RWPE2 (cell line): ENCODE measurements at places on chromosomes 7 and 10.

- no peak overlapping the region for H3K27ac ChIP-seq
These were observed 4.1 kb upstream of the PRSS1 start for GRCh38 chr7:142745091-142745635.

DNA sequence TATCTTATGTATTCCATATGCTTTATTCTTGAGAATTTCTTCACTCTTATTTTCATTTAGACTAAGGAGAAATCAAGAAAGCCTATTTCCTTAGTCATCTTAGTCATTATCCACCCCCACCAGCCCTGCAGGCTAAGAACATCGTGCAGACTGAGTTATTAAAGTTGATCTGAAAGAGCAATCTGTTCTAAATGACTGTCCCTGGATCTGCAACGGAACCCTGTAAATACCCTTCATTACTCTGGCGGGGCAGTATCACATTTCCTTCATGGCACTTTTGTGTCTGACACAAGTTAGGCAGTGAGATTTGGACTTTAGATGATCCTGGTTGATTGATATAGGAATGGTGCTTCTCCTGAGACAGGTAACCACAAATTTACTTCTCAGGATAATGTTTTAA, 3.5 kb upstream of the MYPN start:
- no peaks in the 10 kb centered on the region for H3K27me3 ChIP-seq
- H3K4me1 ChIP-seq: peaks cover 33% of the 10 kb centered on the region
- H3K27ac ChIP-seq: peak overlapping the region; percentile 60
- no peak for DNase-seq

DNA sequence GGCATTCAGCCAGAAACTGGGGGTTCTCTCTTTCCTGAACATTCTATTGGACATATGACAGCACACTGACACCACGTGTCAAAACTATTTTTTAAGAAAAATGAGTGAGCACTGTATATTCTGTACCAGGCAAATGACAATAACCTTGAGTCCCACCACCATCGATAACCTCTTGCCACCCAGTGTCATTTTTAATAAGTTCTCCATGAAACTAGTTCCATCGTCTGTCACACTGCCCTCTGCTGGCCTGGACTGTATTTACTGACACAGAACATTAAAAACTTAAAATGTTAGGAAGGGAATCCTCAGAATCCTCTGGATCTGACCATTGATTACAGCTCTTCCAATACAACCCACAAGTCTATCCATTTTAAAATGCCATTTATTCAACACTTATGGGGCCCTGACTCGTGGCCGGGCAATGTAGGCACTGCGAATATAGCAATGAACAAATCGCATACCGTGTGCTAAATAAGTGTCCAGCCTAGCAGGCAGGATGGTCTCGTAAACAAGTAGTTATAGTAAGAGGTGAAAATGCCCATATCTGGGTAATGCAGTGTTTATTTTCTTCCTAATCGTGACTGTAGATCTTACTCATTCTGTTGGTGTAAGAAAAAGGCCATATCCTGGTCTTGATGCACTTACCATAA, 35.9 kb upstream of the CACNB2 start:
- peaks cover 4% of the 10 kb centered on the region for H3K27me3 ChIP-seq
- no peak for DNase-seq
- no peak overlapping the region for H3K4me3 ChIP-seq
- H3K4me1 ChIP-seq: no peaks in the 10 kb centered on the region
- H3K36me3 ChIP-seq: no peaks in the 10 kb centered on the region
- no peak overlapping the region for H3K27ac ChIP-seq

DNA sequence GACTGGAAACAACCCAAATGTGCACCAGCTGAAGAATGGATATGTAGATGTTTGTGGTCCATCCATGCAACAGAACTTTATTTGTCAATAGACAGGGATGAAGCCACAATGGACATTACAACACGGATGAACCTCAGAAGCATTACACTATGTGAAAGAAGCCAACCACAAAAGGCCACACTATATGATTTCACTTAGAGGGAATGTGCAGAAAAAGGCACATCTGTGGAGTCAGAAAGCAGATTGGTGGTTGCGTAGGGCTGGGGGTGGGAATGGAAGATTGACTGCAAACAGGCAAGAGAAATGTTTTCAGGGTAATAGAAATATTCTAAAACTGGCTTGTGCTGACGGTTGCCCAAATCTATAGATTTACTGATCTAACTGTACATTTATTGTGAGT, 34.3 kb upstream of the WASHC2A start:
- H3K27ac ChIP-seq: no peak overlapping the region
- H3K4me3 ChIP-seq: no peak overlapping the region
- no peak for DNase-seq
- no peaks in the 10 kb centered on the region for H3K36me3 ChIP-seq
- H3K27me3 ChIP-seq: no peaks in the 10 kb centered on the region

DNA sequence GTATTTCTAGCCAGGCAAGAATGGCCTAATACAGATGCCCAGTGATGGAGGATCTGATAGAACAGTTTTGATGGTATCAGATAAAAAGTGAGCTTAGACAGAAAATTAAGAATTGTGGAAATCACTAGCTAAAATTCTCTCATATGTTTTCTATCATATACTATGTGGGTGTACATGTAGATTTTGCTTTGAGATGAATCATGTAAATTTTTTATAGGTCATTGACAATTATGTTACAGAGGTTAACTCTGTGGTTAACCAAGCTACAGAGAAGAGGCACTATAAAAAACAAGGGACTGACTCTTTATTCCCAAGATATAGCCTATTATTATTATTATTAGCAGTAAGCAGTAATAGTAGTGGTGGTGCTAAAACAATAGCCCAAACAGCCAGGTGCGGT, 156.5 kb downstream of the ITGA8 start:
- no peak overlapping the region for H3K4me3 ChIP-seq
- no peaks in the 10 kb centered on the region for H3K27me3 ChIP-seq
- H3K36me3 ChIP-seq: no peaks in the 10 kb centered on the region
- H3K27ac ChIP-seq: no peak overlapping the region
- no peak for DNase-seq
- no peaks in the 10 kb centered on the region for H3K4me1 ChIP-seq

DNA sequence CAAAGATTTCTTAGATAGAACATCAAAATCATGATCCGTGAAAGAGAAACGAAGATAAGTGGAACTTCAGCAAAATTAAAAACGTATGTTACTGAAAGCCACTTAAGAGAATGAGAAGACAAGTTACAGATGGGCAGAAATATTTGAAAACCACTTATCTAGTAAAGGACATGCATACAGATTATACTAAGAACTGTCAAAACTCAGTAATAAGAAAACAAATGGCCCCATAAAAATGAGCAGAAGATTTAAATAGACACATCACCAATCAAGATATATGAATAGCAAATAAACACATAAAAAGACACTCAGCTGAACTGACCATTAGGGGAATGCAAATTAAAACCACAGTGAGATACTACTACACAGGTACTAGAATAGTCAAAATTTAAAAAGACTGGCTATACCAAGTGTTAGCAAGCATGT, 343.7 kb downstream of the PTEN start:
- no peak overlapping the region for H3K4me3 ChIP-seq
- no peak for DNase-seq
- no peak overlapping the region for H3K27ac ChIP-seq
- H3K27me3 ChIP-seq: no peaks in the 10 kb centered on the region

GRCh38 chr10:51342381-51342780, 268.1 kb downstream of the PRKG1 start:
- no peak overlapping the region for H3K4me3 ChIP-seq
- DNase-seq: no peak
- peaks cover 3% of the 10 kb centered on the region for H3K4me1 ChIP-seq
- H3K27me3 ChIP-seq: no peaks in the 10 kb centered on the region

DNA sequence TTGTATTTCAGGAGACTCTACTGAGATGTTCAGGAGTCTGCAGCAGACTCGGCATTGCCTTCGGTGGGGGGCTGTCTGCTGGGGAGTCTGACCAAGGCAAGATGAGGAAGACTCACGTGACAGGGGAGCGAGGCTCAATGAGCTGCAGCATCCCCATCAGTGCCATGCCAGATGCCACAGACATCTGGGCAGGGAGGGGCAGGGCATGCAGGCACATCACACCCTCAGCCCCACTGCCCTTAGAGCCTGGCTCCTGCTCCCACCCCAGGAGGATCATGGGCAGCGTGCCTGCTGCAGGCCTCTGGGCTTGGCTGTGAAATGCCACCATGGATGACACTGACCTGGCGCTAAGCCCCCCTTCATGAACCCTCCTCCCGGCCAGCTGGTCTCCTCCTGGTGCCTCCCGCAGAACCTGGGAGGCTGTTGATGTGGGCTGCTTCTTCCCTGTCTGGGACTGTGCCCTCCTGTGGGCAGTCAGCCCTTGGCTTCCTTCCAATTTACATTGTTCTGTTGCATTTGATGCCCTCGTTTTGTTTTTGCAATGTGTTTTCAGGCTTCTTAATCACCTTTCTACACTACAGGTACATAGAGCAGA, 235.0 kb downstream of the PAXIP1 start:
- H3K36me3 ChIP-seq: no peaks in the 10 kb centered on the region
- no peaks in the 10 kb centered on the region for H3K27me3 ChIP-seq
- H3K4me3 ChIP-seq: no peak overlapping the region
- H3K4me1 ChIP-seq: no peaks in the 10 kb centered on the region
- DNase-seq: no peak

- peak overlapping the region; percentile 36 for H3K27ac ChIP-seq
- peaks cover 26% of the 10 kb centered on the region for H3K4me1 ChIP-seq
- no peak for DNase-seq
- no peaks in the 10 kb centered on the region for H3K27me3 ChIP-seq
These were observed 169.3 kb upstream of the MAGI2 start for GRCh38 chr7:79622781-79623180.

GRCh38 chr7:142792593-142792992, 21.8 kb downstream of the PRSS2 start:
- no peak overlapping the region for H3K4me3 ChIP-seq
- DNase-seq: no peak
- H3K27me3 ChIP-seq: peaks cover 20% of the 10 kb centered on the region
- peak overlapping the region; percentile 52 for H3K27ac ChIP-seq
- H3K4me1 ChIP-seq: peaks cover 10% of the 10 kb centered on the region

GRCh38 chr7:110803602-110804143, 287.3 kb upstream of the LRRN3 start:
- no peak overlapping the region for H3K4me3 ChIP-seq
- DNase-seq: no peak
- no peaks in the 10 kb centered on the region for H3K4me1 ChIP-seq
- no peaks in the 10 kb centered on the region for H3K36me3 ChIP-seq
- H3K27ac ChIP-seq: no peak overlapping the region

DNA sequence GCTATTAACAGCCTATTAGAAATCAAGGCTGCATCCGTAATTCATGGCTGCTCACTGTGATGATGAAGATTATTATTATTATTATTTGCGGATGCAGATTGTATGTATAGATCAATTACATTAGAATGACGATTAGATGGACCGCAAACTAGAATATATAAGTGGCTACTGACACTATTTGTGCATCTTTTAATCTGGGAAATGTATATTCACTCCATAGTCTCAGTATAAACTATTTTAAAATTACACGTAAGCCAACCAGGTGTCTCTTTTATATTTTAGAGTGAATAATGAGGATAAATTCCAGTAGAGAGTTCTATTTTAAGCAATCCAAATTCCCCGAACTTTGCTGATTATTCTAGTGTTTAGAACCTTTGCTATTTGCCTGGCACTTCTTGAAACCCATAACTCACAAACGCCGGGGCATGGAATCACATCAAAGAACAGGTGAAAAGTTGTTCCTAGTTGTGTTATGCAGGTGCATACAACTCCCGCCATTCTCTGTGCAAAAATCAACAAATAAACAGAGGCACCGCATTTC, 509 bp upstream of the ING3 start:
- H3K4me1 ChIP-seq: peaks cover 15% of the 10 kb centered on the region
- no peak for DNase-seq
- H3K27ac ChIP-seq: no peak overlapping the region
- H3K36me3 ChIP-seq: peaks cover 32% of the 10 kb centered on the region
- H3K27me3 ChIP-seq: no peaks in the 10 kb centered on the region

- no peaks in the 10 kb centered on the region for H3K4me1 ChIP-seq
- H3K27me3 ChIP-seq: no peaks in the 10 kb centered on the region
These were observed 296.8 kb downstream of the PCLO start for GRCh38 chr7:82865856-82866255.
